GM23248 (cell line): ENCODE measurements at places on chromosomes 7 and 10. TPM values are rescaled to one million over a fixed set of nuclear protein-coding genes. Genes with fewer than 3 reads are reported as not detected.

DNA sequence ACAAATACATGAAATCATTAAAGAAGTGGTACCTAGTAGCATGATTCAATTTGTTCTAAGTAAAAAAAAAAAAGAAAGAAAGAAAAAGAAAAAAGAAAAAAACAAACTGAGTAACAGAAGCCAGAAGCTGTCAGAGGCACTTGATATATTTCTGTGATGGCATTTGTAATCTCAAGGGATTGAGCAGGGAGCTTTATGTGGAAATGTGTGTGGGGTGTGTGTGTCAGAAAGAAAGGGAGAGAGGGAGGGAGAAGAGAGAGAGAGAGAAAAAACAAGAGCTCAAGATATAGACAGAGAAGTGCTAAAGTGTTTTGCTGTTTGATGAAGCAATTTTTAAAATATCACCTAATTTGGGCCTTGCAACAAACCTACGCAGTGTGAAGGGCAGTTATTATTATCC is 357.6 kb upstream of the PCDH15 start:
- no peak for DNase-seq

Gene GPAM
- total RNA-seq = 9.0 and 12.5 TPM in 2 replicates

Gene CLDN12
- 35.6 and 38.3 TPM in 2 replicates for total RNA-seq

GRCh38 chr7:150317748-150318444 is 5.3 kb upstream of the LRRC61 start:
- peak; percentile 35 for DNase-seq

DNA sequence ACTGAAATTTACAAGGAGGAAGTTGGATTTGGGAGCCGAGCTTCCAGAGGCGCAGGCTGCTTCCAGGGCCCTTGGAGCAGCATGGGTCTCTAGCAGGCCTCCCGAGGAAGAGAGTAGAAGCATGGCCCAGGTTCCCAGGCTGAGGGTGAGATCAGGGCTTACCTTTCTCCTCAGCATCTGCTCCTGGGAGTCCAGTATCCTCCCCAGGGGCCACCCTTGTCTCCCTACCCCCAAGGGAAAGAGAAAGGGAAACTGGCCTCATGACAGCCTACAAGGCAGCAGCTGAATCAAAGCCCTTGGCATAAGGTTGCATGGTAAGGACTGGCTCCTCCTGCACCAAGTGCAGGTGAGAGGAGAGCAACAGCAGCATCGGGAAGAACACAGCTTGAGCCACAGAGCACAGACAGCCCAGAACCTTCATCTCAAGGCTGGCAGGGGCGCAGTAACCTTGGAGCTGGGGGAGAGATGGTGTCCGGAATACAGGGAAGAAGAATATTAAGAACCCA is 114.5 kb downstream of the MARCHF5 start:
- DNase-seq = no peak

Gene OPN1SW
- total RNA-seq = not detected in 2 replicates

Gene SKIDA1
- total RNA-seq = not detected in 2 replicates

DNA sequence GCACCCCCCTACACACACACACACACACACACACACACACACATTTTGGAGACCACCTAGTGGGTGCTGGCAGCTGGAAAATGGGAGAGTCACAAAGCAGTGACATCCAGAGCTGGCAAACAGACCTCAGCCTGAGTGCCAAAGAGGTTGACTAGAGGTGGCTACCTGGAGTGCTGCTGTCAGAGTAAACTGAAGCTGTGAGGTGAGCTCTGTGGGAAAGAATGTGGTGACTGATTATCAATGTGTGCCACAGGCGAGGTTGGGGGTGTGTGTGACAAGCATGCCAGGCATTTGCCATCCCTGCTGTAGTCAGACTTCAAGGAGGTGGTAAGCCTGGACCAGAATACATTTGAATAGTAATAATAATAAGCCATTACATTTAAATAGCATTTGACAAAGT is 120.6 kb downstream of the SLIT1 start:
- DNase-seq = peak; percentile 14

DNA sequence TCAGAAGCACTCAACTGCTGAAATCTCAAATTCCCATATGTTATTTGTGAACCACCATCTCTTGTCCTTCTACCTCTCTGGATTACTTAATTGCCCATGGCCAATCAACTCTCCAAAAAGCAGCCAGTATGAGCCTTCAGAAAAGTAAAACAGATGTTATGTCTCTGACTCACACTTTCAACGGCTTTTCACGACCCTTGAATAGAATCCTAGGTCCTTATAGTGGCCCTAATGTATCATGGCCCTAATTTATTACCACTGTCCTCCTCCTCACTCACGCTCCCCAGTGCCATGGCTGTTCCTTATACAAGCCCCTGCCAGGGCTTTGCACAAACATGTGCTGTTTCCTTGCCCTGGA is 20.0 kb downstream of the ZNF438 start:
- DNase-seq = no peak

Gene GDF2
- total RNA-seq = not detected in 2 replicates

GRCh38 chr7:115087437-115087836 is 165.5 kb downstream of the MDFIC start:
- peak; percentile 79 for DNase-seq

- peak; percentile 11 for DNase-seq
Measured at GRCh38 chr7:38000272-38000671, 79.8 kb downstream of the EPDR1 start.

DNA sequence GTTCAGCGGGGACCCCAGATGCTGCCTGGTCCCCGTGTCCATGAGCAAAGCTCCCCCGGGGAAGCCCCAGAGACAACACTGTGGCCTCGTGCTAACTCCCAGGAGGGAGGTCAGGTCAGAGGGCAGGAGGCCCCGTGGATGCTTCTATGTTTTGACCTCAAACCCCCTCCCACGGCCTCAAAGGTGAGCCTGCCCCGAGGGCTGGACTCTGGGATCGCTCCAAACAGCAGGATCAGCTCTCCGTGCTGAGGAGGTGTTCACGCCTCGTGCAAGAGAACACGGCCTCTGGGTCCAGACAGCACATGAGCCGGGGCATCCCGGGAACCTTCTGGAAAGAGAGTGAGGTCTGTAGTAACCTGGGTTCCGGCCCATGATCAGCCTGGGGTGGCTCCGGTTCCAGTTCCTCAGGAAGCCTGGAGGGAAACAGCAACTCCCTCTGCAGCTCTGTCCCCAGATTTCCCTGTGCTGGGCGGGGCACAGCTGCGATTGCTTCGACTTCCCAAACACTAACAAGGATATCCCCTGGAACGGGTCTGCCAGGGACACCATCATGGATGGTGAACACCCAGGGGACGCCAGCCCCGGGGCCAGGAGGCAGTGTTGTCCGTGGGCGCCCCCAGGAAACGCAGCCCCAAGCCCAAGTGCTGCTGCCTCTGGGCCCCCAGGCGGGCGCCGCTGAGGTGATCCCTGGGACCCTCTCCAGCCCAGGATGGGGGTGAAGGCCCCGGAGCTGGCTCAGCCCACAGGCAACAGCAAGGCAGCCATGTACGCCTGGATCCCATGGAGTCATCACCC is 18.0 kb upstream of the INPP5A start:
- DNase-seq = no peak

GRCh38 chr7:17781491-17782215 is 158.6 kb downstream of the SNX13 start:
- DNase-seq = peak; percentile 8

DNA sequence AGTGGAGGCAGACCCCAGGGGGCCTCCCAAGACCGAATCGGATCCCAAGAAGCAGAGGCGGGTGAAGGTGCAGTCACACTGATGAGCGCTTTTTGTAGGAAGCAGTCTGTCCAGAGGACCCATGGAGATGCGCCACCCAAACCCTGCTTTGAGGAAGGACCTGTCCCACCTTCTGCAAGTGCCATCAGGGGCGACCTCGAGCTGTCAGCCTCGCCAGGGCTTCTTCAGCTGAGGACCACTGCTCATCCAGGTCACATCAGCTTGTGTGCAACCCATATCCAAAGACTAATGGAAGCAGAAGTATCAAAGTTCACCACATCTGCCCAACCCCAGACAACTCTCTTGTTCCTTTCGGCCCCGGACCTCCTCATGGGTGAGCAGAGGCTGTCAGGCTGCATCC is 61.5 kb downstream of the KCNH2 start:
- DNase-seq = no peak

DNA sequence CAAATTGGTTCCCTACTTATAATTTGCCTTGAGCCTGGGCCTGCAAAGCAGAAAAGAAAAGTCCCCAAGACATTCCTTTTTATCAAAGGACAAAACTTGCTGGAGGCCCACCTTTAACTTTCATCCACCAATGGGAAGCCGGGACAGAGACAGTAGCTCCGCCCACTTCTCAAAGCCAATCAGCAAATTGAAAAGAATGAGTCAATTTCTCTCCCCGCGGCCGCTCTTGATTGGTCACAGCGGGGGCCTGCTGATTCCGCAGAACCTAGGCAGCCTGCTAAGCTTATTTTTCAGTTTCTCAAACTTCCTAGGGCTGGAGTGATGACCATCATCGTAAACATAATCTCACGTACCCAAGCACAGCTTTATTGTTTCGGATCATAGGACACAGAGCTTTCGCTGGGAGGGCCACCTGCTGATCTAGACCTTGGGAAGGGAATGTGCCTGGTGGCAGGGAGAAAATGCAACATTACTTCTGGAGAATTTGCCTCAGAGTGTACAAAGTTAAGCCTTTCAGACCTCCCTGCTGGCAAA is at the start of gene SLC13A4:
SLC13A4 (minus strand) TSS at position 51 of the 534 bp plus-strand sequence. CDS start 690 bp downstream, outside the sequence.
- peak; percentile 24 for DNase-seq

DNA sequence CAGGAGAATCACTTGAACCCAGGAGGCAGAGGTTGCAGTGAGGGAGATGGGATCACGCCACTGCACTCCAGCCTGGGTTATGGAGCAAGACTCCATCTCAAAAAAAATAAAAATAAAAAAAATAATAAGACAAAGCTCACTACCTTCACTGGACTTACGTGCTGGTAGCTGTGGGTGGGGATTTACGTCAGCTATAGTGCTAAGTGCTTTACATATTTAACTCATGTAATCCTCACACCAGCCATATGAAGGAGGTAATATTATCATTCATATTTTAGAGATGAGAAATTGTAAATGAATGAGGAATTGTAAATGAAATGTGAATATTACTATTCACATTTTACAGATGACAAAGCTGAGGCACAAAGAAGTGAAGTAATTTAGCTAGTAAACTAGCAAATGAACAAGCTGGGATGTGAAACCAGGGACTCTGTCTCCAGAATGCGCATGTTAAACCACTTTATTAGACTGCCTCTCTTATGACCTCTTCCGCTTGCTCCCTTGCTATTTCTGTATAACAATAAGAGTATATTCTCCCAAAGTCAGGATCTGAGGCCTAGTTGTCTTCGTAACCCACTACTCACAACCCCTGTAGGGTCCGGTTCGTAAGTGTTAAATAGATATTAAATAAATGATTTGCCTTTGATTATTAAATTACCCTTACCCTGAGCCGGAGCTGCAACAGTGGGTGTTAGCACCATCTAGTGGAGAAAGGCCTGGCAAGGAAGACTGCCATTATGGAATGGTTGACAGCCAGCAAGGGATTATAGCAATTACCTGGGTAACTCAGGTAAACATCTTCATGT is 70.2 kb downstream of the HTR7 start:
- DNase-seq = peak; percentile 62

Gene NEURL1
- total RNA-seq = 0.63 and 1.1 TPM in 2 replicates

- no peak for DNase-seq
Measured at GRCh38 chr10:61898435-61898778, 3.1 kb upstream of the ARID5B start.

Gene EEPD1
- 5.2 and 13.3 TPM in 2 replicates for total RNA-seq

- no peak for DNase-seq
Measured at GRCh38 chr10:11884706-11885423, 61.7 kb downstream of the PROSER2 start.

- DNase-seq = no peak
Measured at GRCh38 chr10:79938728-79939406, 10.0 kb downstream of the SFTPD start.

DNA sequence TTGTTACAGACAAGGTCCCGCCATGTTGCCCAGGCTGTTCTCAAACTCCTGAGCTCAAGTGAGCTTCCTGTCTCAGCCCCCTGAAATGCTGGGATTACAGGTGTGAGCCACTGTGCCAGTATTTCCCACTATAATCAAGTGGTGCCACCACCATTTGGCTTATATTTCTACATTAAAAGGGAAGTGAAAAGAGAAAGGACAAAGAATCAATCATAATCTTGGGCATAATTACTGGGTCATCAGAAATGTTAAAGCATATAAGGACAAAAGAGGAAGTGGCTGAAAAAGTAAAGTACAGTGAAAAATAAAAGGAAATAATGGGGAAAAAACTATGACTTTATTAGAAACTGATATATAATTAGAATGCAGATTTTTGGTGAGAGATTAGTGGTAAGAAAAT is 25.7 kb upstream of the ENTPD1 start:
- no peak for DNase-seq

DNA sequence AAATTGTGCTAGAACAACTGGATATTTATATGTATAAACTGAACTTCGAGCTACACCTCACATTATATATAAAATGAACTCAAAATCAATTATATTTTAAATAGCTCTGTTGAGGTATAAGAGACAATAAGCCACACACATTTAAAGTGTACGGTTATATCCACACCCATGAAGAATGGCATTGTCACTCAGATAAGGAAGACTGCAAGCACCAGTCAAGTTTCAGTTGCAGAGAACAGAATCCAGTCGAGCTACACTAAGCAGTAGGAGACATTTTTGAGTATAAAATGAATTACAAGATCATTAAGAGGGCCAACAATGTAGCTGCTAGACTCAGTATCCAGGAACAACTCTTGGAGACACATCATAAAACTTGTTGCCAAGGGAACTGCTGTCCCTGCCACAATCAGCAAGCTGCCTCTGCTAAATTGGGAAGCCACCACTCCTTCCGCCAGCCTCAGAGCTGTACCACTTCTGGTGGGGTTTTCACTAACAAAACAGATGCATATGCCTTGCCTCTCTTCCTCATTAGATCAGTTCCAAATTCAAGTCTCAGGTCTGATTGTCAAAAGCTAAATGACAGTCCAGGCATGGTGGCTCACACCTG is 19.6 kb upstream of the GPNMB start:
- DNase-seq = no peak

Gene PARD3
- total RNA-seq = 21.2 and 30.9 TPM in 2 replicates

GRCh38 chr10:79160191-79160590 is 91.4 kb downstream of the ZMIZ1 start:
- peak; percentile 36 for DNase-seq

Gene ABLIM1
- total RNA-seq = 0.54 and 4.3 TPM in 2 replicates

DNA sequence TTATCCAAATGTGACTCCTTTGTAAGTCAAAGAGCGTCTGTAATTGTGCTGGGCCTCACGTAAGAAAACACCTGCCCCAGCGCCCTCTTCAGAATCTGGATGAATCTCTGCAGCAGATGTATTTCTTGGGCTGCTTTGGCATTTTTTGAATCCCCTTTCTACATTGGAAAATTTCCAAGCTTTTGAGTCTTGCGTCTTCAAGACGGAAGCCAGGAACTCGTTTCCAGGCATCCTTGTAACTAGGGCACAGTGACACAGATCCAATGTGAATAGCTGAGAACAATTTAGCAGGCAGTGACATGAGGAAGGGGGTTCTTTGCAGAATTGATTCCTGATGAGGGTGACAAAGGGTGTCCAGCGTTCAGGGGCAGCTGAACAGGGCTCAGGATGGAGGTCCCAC is 862.3 kb downstream of the TYW1 start:
- no peak for DNase-seq
